ENCODE measurements at places on chromosomes 16 and 17. TPM values are rescaled to one million over a fixed set of nuclear protein-coding genes. Genes with fewer than 3 reads are reported as not detected.

GRCh38 chr16:87057951-87058560 is 259.1 kb downstream of the C16orf95 start:
- H3K4me3 ChIP-seq, result no peak overlapping the region
- H3K27me3 ChIP-seq, result no peaks in the 10 kb centered on the region
- peaks cover 8% of the 10 kb centered on the region for H3K4me1 ChIP-seq
- no peaks in the 10 kb centered on the region for H3K36me3 ChIP-seq

- DNase-seq, result no peak
- H3K4me1 ChIP-seq, result peaks cover 42% of the 10 kb centered on the region
- H3K27me3 ChIP-seq, result no peaks in the 10 kb centered on the region
- no peak overlapping the region for H3K4me3 ChIP-seq
- peak overlapping the region; percentile 40 for H3K27ac ChIP-seq
Measured at GRCh38 chr17:81578038-81578441, 25.9 kb upstream of the FAAP100 start.

- no peaks in the 10 kb centered on the region for H3K36me3 ChIP-seq
- no peak overlapping the region for H3K27ac ChIP-seq
- no peaks in the 10 kb centered on the region for H3K4me1 ChIP-seq
Measured at GRCh38 chr17:32388613-32389459, 38.9 kb downstream of the ZNF207 start.

HIGD1B gene
- not detected for total RNA-seq

MMP2 gene
- 1.5 TPM for total RNA-seq

SRCAP gene
- total RNA-seq, result 59.6 TPM

DNA sequence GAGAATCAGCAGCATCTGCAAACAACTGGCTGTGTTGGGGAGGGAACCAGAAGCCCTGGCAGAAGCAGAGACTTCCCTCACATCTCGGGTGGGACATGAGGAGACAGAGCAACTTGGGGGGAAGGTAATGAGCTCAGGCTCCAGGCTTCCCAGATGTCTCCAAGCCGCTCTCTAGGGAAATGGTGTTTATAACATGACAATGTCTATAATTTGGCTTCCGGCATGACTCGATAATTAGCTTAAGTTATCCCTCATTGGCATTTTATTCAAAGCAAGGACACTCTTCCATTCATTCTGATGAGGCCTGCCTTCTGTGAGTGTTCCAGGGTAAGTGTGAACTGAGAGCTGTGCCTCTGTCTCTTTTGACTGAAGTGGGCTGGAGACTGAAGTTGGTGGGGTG is 14.7 kb upstream of the MLLT6 start:
- peaks cover 11% of the 10 kb centered on the region for H3K4me1 ChIP-seq
- no peaks in the 10 kb centered on the region for H3K27me3 ChIP-seq
- no peaks in the 10 kb centered on the region for H3K36me3 ChIP-seq
- H3K27ac ChIP-seq, result no peak overlapping the region
- no peak for DNase-seq
- H3K4me3 ChIP-seq, result no peak overlapping the region

DNA sequence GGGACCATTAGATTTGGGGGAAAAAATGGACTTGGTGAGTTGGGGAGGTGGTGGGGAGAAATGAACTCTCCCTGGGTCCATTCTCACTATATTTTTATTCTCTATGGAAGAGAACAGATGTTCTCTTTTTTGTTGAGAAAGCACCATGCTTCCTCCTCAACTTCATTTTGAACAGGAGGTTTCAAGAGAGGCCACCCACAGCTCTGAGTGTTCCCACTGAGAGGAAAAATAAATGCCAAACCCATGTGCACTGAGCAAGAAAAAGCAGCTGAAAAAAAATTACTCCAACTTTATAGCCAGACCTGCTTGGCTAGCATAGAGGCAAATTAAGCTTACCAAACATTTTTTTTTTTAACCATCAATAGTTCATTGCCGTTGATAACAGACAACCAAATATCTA is 883.6 kb downstream of the KCNJ2 start:
- H3K4me3 ChIP-seq, result no peak overlapping the region
- H3K27me3 ChIP-seq, result no peaks in the 10 kb centered on the region
- no peak overlapping the region for H3K27ac ChIP-seq
- no peaks in the 10 kb centered on the region for H3K4me1 ChIP-seq
- no peak for DNase-seq

GRCh38 chr16:4395055-4395726 is 21.2 kb downstream of the CORO7 start:
- no peak overlapping the region for H3K27ac ChIP-seq
- no peak for DNase-seq
- peaks cover 14% of the 10 kb centered on the region for H3K4me1 ChIP-seq
- no peaks in the 10 kb centered on the region for H3K36me3 ChIP-seq
- H3K27me3 ChIP-seq, result no peaks in the 10 kb centered on the region
- H3K4me3 ChIP-seq, result no peak overlapping the region

All from HCT116 (cell line).